Renal pelvis (tissue), 12 donors: ENCODE measurements at places on chromosomes 1 and 21.

DNA sequence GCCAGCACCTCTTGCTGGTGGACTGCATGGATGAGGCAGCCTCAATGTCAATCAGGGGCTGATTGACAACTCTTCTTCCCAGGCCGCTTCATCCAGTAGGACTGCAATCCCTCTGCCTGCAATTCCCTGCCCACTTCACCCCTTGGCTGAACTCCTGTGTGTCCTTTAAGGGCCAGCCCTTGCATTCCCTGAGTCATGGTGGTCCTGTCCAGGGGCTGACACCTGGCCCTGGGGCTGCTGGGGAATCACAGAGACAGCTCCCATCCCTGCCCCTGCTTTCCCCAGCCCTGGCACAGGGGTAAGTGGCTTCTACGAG, 4.6 kb upstream of the EPS8L3 start:
- DNase-seq, result no peak

DNA sequence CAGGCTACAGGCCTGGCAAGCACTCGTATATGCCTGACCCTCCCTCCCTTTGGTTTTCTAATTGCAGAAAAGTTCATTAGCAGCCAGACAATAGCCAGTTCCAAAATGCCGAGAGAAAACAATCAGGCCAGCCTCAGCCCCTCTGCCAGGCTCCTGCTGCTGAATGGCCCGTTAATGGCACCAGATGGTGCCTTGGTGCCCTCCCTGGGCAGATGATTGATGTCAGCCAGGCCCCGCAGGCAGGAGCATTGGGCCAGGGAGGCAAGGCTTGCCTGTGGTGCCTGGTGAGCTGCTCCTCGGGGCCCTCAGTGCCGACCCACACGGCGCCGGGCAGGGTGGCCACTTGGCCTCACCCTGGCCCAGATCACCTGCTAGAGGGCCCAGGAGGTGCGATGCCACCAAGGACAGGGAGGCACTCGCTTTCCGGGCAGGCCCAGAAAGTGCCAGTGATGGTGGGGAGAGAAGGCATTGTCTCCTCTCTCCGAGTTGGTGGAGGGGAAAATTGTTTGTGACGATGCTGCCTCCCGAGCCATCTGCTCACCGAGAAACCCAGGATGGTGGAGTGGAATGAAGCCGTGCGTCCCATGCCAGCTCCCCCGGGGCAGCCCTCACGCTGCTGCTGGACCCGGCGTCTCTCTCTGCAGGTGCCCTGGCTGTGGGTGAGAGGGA, 28.1 kb downstream of the QSOX1 start:
- DNase-seq, result no peak

- DNase-seq, result no peak
Observed at GRCh38 chr1:25338986-25339385, 852 bp downstream of the TMEM50A start.

GRCh38 chr1:48006264-48006663, 9.1 kb upstream of the TRABD2B start:
- DNase-seq, result no peak

DNA sequence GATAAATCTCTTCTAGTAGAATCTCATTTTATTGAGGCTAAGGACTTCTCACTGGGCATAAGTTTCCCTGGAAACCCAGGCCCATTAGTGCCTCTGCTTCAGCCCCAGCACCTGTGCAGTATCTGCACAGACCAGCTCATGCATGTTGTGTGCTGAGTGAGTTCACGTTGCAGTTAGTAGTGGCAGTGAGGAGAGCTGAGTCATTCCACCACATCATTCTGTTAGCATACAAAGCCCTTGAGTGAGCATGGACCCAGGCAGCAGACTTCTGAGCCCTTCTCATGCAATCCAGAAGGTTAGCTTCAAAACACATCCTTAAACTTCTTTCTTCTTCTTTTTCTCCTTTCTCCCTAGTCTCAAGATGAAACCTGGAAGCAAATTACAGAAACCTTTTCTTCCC, 45.8 kb upstream of the NTPCR start:
- no peak for DNase-seq
